ENCODE measurements at places on chromosomes 2 and 18.

DNA sequence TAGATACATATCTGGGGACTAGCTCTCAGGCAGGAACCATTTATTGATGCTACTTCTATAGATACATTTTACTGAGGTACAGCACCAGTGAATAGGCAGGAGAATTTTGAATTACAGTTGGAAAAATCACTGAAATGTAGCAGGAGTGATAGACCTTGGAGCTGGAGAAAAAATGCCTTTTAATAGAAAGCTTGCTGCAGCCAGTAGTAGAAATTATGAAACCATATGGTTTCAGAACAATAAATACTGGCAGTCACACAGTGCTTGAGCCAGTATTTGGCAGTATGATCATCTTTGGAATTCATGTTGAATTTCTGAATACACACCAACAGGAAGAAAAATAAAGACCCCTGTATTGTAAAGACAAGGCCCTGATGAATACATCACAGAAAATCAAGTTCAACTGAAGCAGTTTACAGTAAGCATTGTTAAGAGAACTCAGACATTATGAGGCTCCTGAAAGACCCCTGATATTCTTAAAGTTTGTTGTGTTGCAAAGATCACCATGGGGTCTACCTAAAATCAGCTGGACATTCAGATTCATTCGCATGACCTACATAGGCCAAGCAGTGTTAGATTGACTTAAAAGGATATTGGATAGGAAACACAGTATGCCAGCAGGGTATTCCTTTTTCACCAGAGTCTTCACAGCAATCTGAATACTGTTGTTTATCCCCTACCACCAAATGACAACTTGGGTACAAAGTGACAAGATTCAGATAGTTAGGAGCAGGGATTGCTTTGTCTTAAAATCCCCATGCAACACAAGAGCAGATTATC is 139.0 kb downstream of the EHBP1 start:
- no peak for DNase-seq

- DNase-seq, result no peak
These were observed 43.1 kb upstream of the TEX51 start for GRCh38 chr2:126855606-126856005.

GRCh38 chr2:213980883-213981282 is 430.0 kb upstream of the VWC2L start:
- DNase-seq, result no peak

GRCh38 chr2:39524061-39524460 is 87.0 kb upstream of the MAP4K3 start:
- DNase-seq, result no peak
